ENCODE measurements at places on chromosomes 11 and 22.

DNA sequence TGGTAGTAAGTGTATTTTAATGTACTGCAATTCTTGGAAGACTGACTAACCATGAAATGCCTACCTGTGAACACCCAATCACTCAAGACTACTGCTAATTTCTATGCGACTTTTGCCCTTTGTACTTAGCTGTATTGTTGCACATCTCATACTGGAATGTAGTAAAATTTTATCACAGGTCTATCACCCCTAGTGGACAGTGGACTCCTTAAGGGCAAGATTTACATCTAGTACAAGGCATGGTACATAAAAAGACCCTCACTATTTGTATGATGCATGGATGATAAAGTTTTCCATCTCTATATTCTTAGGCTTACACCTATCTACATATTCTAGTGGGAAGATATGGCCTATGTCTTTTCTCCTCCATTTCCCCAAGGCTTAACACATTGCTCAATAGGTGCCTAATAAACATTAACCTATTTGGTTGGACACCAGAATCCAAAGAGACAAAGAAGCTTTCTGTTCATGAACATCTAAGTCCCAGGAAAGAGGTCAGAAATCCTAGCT is 26.1 kb downstream of the SERGEF start:
- DNase-seq = no peak

GRCh38 chr11:34044664-34045485 is 6.7 kb upstream of the CAPRIN1 start:
- DNase-seq = peak; percentile 93

- DNase-seq = no peak
Observed at GRCh38 chr11:124865181-124865901, at the start of gene ROBO3. Gene ROBO3, plus strand, starts transcription at chr11:124865432. Its CDS starts 146 bp downstream, at chr11:124865578.

DNA sequence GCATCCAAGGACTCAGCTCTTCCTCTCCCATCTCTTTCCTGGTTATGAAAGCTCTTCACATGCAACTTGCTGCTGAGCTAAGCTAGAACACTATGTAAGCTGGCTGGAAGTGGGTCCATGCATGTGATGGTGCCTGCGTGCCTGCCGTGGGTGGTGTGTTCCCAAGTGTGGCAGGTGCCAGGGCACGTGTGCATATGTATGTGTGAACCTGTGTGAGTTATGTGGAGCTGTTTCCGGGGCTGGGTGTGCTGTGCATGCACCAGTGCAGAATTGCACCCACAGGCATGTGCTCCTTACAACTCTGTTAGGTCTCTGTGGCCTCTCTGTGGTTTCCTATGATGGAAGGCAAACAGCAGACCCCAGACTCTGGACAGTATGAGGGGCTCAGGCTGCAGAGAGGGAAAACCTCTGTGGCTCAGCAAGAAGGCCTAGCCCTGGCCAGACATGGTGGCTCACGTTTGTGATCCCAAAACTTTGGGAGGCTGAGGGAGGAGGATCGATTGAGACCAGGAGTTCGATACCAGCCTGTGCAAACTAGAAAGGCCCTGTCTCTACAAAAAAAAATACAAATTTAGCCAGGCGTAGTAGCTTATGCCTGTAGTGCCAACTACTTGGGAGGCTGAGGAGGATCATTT is 4.1 kb upstream of the P2RY6 start:
- no peak for DNase-seq

GRCh38 chr11:133697603-133698180 is 147.6 kb downstream of the SPATA19 start:
- no peak for DNase-seq

GRCh38 chr22:35443790-35444684 is 44.1 kb downstream of the MCM5 start:
- DNase-seq = no peak

GRCh38 chr11:17777086-17777737 is 42.6 kb downstream of the KCNC1 start:
- no peak for DNase-seq

DNA sequence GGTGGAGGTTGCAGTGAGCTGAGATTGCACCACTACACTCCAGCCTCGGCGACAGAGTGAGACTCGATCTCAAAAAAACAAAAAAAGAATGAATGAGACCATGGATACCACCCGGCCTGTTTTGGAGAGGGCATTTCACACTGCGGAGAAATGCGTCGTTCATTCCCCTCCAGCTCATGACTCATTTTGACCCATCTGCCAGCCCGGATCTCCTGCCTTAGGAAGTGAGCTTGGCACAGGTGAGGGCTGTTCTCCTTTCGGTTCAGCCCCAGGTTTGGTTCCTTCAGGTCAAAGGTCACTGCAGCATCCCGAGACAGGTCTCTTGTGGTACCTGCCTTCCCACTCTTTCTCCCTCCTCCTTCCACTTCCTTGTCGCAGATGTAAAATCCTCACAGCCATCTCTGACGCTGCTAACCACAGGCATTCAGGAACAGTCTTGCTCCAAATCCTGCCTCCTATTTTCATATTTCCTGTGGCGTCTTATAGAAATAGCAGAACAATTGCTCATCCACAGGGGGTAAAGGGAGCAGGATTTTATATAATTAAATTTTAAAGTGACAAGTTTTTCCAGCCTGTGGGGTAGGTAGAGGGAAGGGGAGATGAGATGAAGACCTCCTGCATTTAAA is 517.9 kb downstream of the NTM start:
- DNase-seq = peak; percentile 85

DNA sequence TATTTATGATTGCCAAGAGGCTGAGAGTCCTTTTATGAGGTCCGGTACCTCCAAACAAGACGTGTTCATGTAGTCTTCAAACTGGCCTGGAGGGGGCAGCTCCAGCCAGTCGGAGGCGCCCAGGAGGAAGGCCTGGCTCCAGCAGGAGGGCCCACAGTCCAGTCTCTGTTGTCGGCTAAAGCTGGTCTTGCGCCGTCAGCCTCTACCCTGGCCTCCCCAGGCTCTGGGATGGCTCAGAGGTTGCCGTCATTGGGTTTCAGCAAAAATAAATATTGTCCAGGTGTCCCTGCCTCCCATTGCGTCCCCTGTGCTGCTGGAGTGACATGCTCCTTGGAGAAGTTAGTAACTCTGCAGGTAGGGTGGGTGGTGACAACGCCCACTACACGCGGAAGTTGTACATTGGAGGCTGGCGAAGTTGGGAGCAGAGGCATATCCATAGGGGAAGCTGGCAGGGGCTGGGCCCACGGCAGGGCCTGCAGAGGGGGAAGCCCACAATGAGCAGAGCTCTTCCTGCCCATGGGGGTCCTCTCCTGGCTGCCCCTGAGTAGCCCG is 1.0 kb upstream of the SLC25A1 start:
- peak; percentile 85 for DNase-seq

DNA sequence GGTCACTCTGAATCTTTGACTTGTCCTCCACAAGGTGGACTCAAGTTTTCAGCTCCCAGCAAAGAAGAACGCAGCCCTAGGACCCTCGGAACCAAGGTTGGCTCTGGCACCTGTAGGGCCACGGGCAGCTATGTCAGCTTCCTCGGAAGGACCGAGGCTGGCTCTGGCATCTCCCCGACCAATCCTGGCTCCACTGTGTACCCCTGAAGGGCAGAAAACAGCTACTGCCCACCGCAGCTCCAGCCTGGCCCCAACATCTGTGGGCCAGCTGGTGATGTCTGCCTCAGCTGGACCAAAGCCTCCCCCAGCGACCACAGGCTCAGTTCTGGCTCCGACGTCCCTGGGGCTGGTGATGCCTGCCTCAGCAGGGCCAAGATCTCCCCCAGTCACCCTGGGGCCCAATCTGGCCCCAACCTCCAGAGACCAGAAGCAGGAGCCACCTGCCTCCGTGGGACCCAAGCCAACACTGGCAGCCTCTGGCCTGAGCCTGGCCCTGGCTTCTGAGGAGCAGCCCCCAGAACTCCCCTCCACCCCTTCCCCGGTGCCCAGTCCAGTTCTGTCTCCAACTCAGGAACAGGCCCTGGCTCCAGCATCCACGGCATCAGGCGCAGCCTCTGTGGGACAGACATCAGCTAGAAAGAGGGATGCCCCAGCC is 2.2 kb downstream of the INPP5J start:
- DNase-seq = no peak

DNA sequence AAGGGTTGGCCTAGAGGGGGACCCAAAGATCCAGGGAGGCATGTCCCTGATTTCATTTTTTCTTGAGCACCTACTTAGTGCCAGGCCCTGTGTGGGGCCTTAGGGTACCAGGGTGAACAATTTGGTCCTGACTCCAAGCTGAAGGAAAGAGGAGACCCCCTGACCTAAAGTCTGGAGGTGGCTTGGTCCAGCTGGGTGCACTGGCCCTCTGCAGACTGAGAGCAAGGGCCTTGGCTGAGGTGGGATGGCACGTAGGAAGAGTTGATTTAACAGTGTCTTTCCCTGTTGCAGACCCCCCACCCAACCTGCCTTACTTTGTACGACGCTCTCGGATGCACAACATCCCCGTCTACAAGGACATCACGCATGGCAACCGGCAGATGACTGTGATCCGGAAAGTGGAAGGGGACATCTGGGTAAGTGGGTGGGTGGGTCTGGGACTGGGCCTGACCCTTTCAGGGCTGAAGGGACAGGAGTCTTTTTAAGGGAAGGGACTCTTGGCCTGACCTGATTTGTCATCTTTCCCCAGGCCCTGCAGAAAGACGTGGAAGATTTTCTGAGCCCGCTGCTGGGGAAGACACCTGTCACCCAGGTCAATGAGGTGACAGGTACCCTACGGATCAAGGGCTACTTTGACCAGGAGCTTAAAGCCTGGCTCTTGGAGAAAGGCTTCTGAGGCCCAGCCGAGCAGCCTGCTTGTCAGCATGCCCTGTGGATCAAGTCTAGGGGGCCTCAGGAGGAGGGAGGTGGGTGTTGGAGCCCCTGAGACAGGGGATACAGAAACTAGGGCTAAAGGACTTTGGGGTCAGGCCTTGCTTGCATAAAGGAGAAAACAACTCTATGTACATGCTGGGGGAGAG is 3.3 kb downstream of the MRPL49 start:
- DNase-seq = no peak

- DNase-seq = no peak
Observed at GRCh38 chr11:73410627-73411026, 34.4 kb downstream of the RELT start.

- DNase-seq = no peak
Observed at GRCh38 chr11:121773076-121773475, 320.3 kb upstream of the SORL1-AS1 start.

DNA sequence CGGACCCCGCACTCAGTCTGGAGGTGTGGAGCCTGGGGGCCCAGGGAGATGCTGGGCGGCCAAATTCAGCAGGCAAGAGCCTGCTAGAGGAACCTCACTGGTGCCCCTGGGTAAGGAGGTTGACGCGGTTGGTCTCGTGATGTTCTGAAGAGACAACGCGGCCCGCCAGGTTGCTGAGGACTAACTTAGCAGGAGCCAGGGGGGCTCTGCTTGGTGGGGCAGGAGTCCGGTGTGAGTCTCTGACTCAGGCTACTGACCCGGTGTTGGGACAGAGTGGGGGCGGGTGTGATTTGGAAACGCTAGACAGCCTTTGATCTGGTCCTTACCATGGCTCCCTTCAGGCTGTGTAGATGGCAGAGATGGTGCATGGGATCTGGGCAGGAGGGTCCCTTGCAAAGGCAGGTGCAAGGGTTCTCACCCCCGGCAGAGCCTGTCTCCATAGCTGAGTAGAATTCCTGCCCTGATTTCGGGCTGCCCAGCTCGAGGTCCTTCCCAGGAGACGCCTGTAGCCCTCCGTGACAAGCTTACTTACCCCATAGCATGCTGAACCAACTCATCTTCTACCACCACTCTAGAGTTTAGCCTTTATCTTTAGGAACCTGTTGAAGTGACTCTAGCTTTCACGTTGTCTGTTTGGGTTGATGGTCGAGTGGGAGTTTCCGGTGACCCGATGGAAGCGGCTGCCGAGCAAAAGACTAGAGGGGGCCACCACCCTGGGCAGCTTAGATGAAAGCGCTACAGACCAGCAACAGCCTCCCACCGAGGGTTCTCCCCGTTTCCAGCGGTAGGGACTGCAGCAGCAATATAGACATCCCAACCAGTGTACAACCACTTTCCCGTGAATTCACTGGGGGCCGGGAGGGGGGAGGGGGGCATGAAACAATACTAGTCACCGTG is 38.4 kb downstream of the KCNC1 start:
- no peak for DNase-seq
